ENCODE measurements at places on chromosomes 2 and 18. TPM values are rescaled to one million over a fixed set of nuclear protein-coding genes. Genes with fewer than 3 reads are reported as not detected.

The CPLX4 gene
- under 0.01 TPM for total RNA-seq

The COLEC11 gene
- total RNA-seq: 0.25 TPM

The THAP4 gene
- total RNA-seq: 12.0 TPM

The TXNL1 gene
- total RNA-seq: 33.7 TPM

The REG3A gene
- total RNA-seq: not detected

Data from temporal lobe (tissue), 4 donors.